ENCODE measurements at places on chromosomes 7 and 10.

DNA sequence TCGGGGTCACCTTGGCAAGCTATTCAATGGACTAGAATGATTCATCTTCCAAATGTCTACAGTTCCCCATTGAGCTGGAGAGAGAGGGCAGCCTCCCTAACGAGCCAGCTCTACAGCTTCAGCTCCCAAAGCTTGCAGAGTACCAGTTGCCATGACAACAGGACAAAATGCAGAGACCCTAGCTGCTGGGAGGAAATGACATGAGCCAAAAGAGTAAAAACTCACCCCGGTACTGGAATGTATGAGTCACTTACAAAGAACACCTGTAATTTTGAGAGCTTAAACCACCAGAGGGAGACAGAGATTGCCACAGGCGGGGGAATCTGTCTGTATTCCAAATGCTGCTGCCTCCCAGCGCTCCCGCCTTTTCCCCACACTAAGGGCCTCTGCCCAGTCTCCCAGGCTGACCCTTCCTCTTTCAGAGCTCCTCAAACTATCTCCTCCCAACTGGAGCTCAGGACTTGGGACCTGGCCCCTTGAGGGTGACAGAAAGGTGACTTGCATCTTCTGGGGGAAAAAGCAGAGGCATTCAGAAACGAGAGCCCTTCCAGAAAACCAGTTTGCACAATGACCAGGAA, 95.5 kb downstream of the CUL2 start:
- no peaks in the 10 kb centered on the region for H3K36me3 ChIP-seq
- H3K4me3 ChIP-seq = no peak overlapping the region
- peak; percentile 76 for DNase-seq
- peaks cover 2% of the 10 kb centered on the region for H3K4me1 ChIP-seq

GRCh38 chr10:21135023-21135931, 238.2 kb upstream of the NEBL start:
- no peak overlapping the region for H3K4me3 ChIP-seq
- H3K27ac ChIP-seq = no peak overlapping the region
- no peaks in the 10 kb centered on the region for H3K27me3 ChIP-seq
- DNase-seq = no peak

GRCh38 chr7:32053204-32053603, 17.0 kb downstream of the PDE1C start:
- no peak for DNase-seq
- peaks cover 5% of the 10 kb centered on the region for H3K4me1 ChIP-seq
- H3K27ac ChIP-seq = no peak overlapping the region

GRCh38 chr10:77001206-77001605, 636.4 kb downstream of the KCNMA1 start:
- H3K27me3 ChIP-seq = no peaks in the 10 kb centered on the region
- no peaks in the 10 kb centered on the region for H3K4me1 ChIP-seq
- no peak overlapping the region for H3K27ac ChIP-seq
- DNase-seq = no peak

GRCh38 chr10:27241010-27241651, 534 bp upstream of the ACBD5 start:
- no peak for DNase-seq
- peaks cover 9% of the 10 kb centered on the region for H3K4me1 ChIP-seq
- H3K36me3 ChIP-seq = no peaks in the 10 kb centered on the region
- H3K4me3 ChIP-seq = peak overlapping the region; percentile 73

- DNase-seq = peak; percentile 6
- H3K27me3 ChIP-seq = peaks cover 10% of the 10 kb centered on the region
- H3K36me3 ChIP-seq = no peaks in the 10 kb centered on the region
- peaks cover 2% of the 10 kb centered on the region for H3K4me1 ChIP-seq
These were observed 112.8 kb upstream of the STK17A start for GRCh38 chr7:43470110-43470509.

DNA sequence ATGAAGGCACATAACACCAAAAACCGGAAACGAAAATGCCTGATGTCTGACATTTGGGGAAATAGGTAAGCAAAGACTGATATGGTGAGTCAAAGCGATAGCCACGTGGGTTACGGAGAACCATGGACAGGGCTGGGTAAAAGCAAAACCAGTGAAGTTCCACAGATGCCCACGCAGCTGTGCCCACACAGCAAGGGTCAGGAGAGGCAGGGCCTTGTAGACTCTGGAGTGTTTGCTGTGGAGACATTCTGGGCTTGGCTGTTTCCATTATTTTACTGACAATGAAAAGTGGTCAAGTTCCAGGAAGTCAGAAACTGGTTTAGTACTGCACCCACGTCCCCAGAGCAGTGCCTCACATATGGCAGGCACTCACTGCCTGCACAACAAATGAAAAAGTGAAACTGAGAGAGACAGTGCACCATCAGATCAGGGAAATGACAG, 148.7 kb downstream of the ZMYND11 start:
- DNase-seq = no peak
- peaks cover 57% of the 10 kb centered on the region for H3K36me3 ChIP-seq
- no peak overlapping the region for H3K4me3 ChIP-seq
- peaks cover 12% of the 10 kb centered on the region for H3K4me1 ChIP-seq
- no peaks in the 10 kb centered on the region for H3K27me3 ChIP-seq
- H3K27ac ChIP-seq = no peak overlapping the region

GRCh38 chr10:66723608-66724400, 202.0 kb upstream of the LRRTM3 start:
- H3K4me3 ChIP-seq = no peak overlapping the region
- no peak overlapping the region for H3K27ac ChIP-seq
- no peak for DNase-seq
- no peaks in the 10 kb centered on the region for H3K27me3 ChIP-seq
- H3K4me1 ChIP-seq = no peaks in the 10 kb centered on the region

GRCh38 chr7:47968847-47969774, 10.3 kb downstream of the HUS1 start:
- no peaks in the 10 kb centered on the region for H3K27me3 ChIP-seq
- peak; percentile 74 for DNase-seq

DNA sequence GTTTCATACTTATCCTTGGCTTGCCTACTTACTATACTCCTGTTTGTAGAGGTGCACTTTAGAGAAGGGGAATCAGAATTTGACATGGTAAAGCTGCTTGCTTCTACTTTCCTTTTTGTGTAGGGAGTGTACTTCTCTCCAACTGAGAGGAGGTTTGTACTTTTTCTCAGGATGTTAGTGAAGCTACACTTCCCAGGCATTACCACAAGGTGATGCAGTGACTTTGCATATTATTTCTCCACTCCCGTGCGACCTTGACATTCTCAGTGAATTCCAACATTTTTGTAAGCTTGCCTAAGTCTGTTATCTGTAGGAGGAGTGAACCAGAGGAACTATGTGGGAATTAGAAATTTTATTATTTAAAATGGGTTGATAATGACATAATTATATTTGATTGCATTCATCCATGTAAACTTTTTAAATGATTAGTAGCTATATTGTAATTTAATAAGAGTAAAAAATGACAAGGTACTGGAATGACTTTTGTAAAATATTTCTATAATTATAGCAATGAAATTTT, 5.2 kb downstream of the TAX1BP1 start:
- no peaks in the 10 kb centered on the region for H3K27me3 ChIP-seq
- peak; percentile 84 for DNase-seq

DNA sequence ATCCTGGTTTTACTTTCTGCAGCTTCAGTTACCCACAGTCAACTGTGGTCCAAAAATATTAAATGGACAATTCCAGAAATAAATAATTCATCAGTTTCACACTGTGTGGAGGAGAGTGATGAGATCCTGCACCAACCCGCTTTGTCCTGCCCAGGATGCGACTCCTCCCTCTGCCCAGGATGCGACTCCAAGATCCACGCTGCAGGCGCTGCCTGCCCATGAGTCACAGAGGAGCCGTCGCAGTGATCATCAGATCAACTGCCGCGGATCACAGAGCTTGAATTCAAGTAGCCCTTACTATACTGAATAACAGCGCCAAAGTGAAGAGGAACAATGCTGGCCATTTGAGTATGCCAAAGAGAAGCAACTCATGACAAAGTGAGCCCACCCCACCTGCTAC, 61.5 kb downstream of the GRB10 start:
- H3K4me1 ChIP-seq = peaks cover 6% of the 10 kb centered on the region
- no peak for DNase-seq
- H3K27ac ChIP-seq = no peak overlapping the region
- H3K4me3 ChIP-seq = no peak overlapping the region
- H3K36me3 ChIP-seq = peaks cover 5% of the 10 kb centered on the region

DNA sequence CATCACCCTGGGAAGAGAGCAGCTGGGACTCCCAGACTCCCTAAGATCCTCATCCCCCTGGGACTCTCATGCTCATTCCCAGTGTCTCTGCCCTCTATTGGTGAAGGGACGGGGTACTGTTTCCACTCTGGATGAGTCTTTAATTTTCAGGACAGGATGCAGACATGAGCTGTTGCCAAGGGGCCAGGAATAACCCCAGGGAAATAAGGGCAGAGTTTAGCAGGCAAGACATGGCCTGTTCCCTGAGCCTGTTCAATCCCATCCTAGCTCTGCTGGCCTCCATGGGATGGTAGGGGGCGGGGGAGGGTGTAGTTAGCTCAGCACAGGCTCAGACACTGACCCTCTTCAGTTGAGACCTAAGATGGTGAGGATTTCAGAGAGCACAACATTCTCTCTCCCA, 14.0 kb downstream of the C10orf105 start:
- no peaks in the 10 kb centered on the region for H3K4me1 ChIP-seq
- H3K4me3 ChIP-seq = no peak overlapping the region

DNA sequence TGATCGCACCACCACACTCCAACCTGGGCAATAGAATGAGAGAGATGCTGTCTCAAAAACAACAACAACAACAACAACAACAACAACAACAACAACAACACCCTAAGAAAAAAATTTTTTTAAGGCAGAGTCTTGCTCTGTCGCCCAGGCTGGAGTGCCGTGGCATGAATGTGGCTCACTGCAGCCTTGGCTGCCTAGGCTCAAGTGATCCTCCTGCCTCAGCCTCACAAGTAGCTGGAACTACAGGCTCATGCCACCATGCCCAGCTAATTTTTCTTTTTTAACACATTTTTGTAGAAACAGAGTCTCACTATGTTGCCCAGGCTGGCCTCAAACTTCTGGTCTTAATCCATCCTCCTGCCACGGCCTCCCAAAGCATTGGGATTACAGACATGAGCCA, 18.6 kb downstream of the ALDH18A1 start:
- H3K36me3 ChIP-seq = peaks cover 58% of the 10 kb centered on the region
- DNase-seq = no peak
- H3K4me3 ChIP-seq = no peak overlapping the region
- no peaks in the 10 kb centered on the region for H3K4me1 ChIP-seq
- H3K27ac ChIP-seq = no peak overlapping the region

GRCh38 chr10:92789067-92789466, 59.3 kb upstream of the EXOC6 start:
- no peak overlapping the region for H3K27ac ChIP-seq
- DNase-seq = no peak
- H3K4me1 ChIP-seq = no peaks in the 10 kb centered on the region
- H3K4me3 ChIP-seq = no peak overlapping the region
- H3K27me3 ChIP-seq = peaks cover 2% of the 10 kb centered on the region
- no peaks in the 10 kb centered on the region for H3K36me3 ChIP-seq

DNA sequence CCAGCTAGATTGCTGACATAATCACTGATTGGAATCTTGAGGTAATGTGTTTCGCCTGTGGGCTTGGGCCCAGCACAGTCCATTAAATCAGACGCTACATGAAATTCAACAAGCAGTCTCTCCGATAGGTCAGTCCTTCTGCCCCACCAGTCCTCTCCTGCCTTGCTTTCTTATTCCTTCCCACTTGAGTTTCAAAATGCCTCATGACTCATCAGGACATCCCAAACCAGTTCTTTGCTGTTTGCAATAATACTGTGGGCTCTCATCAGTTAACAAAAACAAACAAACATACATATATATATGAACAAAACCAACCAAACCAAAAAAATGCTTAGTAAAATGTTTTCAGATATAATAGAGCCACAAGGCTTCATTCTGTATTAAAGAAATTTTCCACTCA, 599.0 kb downstream of the SORCS1 start:
- no peaks in the 10 kb centered on the region for H3K4me1 ChIP-seq
- H3K27ac ChIP-seq = no peak overlapping the region
- peak; percentile 47 for DNase-seq
- H3K36me3 ChIP-seq = no peaks in the 10 kb centered on the region
- H3K27me3 ChIP-seq = no peaks in the 10 kb centered on the region

DNA sequence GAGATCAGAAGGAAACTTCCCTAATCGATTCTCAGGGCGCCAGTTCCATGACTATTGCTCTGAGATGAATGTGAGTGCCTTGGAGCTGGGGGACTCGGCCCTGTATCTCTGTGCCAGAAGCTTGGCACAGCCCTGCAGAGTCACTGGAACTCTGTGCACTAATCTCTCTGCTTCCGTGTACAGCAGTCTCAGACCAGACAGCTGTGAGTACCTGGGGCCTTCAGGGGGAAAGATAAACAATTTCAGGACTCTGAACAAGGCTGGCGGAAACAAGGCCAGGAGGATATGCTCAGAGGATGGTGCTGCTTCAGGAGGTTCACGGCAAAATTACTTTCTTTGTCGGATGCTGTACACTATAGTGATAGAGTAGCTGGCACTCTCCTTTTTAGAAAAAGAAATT, 131.7 kb upstream of the PRSS58 start:
- no peak overlapping the region for H3K27ac ChIP-seq
- H3K4me3 ChIP-seq = no peak overlapping the region
- peaks cover 4% of the 10 kb centered on the region for H3K4me1 ChIP-seq
- peak; percentile 49 for DNase-seq
- H3K36me3 ChIP-seq = no peaks in the 10 kb centered on the region
- H3K27me3 ChIP-seq = no peaks in the 10 kb centered on the region

DNA sequence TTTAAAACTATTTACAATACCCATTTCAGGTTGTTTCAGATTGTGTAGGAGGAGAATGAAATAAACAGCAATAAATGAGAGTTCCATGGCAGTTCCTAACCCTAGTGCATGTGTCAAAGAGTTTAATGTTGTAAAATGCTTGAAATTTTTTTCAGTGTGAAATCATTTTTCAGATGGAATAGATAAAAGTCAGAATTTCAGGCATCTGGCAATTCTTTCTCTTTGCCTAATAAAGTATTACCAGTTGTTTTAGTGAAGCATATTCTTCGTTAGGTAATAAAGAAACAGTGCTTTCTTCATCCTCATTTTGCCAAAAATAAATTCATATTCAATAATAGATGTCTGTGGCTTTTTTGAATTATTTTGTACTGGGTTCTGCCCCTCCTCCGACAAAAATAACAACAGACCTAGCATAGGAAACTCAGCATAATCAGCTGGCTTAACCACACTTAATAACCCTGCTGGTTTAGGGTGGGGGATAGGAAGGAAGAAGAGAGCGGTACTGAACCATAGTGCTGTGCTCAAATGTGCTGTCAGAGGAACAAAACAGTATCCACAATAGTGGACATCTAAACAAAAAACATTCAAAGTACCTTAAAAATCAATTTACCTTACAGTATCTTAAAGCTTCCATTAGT, 39.1 kb downstream of the MINDY3 start:
- no peak overlapping the region for H3K4me3 ChIP-seq
- no peaks in the 10 kb centered on the region for H3K27me3 ChIP-seq
- no peaks in the 10 kb centered on the region for H3K4me1 ChIP-seq

GRCh38 chr10:132712743-132713142, 73.2 kb downstream of the NKX6-2 start:
- no peak for DNase-seq
- no peaks in the 10 kb centered on the region for H3K27me3 ChIP-seq
- peaks cover 8% of the 10 kb centered on the region for H3K36me3 ChIP-seq

Measured in IMR-90 (cell line).